ENCODE measurements at places on chromosomes 4 and X. TPM values are rescaled to one million over a fixed set of nuclear protein-coding genes. Genes with fewer than 3 reads are reported as not detected.

- no peak for DNase-seq
Measured at GRCh38 chrX:103550415-103551051, 31.2 kb upstream of the RAB40A start.

Gene GAGE12F
- not detected for polyA plus RNA-seq

GRCh38 chr4:188466001-188466400, 326.8 kb downstream of the TRIML1 start:
- no peak for DNase-seq

Gene MAEA
- 53.8 TPM for polyA plus RNA-seq

DNA sequence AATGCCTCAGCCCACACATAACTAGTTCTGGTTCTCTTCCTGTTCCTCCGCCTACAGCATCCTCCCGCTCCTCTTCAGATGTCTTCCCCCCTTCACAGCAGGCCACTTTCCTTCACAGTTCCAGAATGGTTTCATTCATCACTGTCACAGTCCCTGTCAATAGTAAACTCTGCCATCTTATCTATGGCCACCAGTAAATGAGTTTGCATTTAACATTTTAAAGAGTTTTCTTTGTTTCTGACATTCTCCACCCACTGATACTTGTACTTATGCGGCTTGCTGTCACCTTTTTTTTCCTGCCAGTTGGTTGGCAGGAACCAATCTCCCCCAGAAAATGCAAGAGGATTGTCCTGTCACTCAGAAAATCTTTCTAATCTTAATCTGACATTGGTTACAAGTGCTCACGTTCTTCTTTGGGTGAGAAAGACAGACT, 114.1 kb downstream of the GLUD2 start:
- no peak for DNase-seq

GRCh38 chrX:100946299-100946927, 17.7 kb upstream of the XKRX start:
- peak; percentile 3 for DNase-seq

- no peak for DNase-seq
Measured at GRCh38 chr4:154009191-154009590, 220.3 kb upstream of the SFRP2 start.

Gene TBC1D25
- 8.5 TPM for polyA plus RNA-seq

Gene IGSF1
- polyA plus RNA-seq = not detected

DNA sequence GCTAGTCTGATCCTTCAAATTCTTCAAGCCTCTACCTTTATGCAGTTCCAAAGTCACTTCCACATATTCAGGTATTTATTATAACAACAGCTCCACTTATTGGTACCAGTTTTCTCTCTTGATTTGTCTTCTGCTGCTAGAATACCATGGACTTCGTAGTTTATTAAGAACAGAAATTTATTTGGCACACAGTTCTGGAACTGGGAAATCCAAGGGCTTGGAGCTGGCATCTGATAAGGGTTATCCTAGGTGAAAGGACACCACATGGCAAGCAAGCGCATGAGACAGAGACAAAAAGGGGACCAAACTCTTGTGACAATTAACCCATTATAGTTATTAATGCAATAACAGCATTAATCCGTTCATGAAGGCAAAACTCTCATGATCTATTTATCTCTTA, 600.5 kb upstream of the ATOH1 start:
- DNase-seq = no peak

Gene TCEANC
- 1.6 TPM for polyA plus RNA-seq

DNA sequence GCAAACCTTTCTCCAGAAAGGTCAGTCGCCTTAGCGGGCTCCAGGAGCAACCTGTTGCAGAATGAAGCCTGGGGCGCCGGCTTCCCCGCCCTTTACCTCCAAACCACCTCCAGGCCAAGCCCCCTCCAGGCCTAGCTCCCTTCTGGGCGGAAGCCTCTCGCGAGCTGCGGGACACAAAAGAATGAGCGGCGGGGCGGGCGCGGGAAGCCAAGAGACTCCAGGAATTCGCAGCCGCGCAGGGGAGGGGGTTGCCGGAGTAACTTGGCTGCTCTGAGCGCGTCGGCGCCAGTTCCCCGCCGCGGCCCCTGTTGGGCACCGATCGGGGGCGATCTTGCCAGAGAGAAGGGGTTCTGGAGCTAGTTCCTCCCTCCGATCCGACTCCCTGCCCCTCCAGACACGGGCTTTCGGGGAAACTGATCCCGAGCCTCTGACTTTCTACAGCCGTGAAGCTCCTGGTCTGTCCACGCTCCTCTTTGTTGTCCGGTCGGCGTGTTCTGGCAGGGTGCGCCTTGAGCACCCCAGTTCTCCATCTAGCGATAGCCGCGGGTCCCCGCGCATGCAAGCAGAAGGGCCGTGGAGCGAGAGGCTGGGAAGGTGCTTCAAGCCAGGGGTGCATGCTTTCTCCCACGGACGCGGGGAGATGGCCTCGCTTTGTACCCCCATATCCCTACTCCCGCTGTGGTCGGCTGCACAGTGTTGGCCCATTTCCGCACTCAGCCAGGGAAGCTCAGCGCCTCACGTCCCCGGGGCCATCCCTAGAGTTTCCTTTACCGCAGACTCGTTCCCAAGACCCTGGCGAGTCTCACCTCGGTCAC, 1.2 kb downstream of the PROM1 start:
- DNase-seq = no peak

GRCh38 chr4:122711919-122712318, 20.6 kb upstream of the BBS12 start:
- no peak for DNase-seq

DNA sequence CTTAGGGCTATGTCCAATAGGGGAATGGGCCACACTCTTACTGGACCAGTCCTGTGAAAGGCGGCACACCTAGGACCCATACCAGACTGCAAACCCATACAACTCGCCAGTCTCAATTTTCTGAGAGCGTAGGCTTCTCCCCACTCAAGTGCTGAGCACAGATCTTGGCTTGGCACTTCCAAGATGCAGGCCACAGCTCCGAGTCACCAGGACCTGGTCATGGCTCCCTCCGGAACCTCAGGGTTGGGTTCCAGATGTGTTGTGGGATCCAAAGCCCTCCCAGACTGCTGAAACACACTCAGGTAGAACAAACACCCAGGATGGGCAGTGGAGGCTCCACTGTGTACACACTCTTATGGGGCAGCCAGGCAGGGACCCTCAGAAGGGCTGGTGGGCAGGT, 103.3 kb downstream of the TMEM144 start:
- DNase-seq = no peak

GRCh38 chr4:177301126-177301639, 8.5 kb upstream of the NEIL3 start:
- no peak for DNase-seq

DNA sequence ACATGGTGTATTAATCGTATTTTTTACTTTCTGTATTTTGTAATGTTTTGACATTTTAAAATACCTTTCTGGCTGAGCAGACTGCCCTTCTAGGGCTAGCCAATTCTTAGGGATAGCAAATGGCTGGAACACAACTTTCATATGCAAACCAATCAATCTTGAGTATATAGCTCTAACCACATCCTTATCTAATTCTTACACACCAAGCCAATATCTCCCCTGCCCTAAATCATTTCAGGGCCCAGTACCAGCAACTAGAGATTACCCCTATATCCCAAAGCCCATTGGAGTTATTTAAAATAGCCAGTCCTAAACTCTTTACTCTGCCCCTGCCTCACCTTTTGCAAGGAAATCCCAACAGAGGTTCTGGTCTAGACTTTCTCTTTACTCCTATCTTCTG, 58.3 kb downstream of the INTS12 start:
- no peak for DNase-seq

- peak; percentile 27 for DNase-seq
Measured at GRCh38 chr4:13355111-13355880, 128.8 kb downstream of the RAB28 start.

DNA sequence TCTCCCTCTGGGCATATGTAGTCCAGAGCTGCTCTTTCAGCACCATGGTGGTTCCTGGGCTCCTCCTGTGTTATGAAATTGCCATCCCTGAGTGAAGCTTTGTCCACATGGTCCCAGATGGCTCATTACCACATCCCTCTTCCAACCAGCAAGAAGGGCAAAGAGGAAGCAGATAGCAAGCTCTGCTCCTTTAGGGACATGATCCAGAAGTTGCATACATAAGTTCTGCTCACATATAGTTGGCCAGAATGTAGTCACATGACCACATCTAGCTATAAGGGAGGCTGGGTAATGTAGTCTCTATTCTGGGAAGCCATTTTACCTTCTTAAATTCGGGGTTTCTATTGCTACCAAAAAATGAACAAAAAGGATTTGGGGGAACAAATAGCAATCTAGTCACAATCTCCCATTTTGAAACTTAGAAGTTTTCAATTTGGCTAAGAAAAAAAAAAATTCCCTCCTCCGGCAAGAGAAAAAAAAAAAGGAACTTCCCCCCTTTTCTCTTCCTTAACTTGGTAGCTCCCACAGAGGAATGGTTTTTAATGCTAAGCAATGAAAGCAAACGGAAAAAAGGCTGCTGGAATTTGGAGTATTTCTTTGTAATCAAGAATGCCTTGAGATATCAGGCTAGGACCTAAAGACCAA, 88.2 kb upstream of the USP9X start:
- DNase-seq = peak; percentile 85

DNA sequence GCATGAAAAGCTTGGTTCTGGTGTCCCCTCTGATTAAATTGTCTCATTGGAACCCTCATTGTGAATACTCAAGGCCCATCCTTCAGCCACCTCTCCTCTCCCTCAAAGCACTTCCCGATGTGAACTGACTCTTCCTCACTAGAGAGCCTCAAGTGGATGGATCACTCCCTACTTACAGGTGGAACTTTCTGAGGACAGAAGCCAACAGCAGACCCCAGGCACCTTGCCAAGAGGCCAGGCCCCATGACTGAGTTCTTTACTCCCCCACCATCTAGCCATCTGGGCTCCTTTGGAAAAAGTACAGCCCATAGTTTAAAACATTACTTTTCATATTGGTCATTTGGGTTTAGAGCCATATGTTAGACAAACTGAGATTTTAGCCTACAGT, 224.1 kb downstream of the SHROOM3 start:
- DNase-seq = peak; percentile 80

Gene HTRA3
- polyA plus RNA-seq = 3.5 TPM

DNA sequence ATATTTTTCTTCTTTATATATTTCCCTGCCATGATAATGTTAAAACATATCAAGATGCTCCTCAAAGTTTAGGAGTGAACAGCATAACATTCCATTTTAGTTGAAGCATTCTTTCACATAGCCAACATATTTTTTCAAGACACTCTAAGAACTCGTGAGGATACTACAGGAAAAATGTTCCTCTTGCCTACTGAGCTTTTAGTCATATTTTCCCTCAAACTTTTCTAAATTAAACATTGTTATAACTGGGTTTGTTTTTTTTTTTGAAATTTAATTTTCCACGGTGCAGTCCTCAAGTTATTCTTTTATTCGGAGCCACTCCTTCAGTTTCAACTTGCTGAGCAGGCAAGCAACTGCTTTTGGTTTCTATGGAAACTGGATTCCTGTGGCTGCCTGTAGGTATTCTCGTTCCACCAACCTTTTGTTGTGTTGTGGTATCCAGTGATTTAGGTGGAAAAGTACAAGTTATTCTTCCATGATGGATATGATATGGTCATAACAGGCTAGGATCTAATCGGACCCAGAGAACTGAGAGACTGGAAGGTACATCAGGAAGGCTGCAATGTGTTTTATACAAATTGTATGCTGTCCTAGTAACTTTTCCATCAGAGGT, 248.0 kb downstream of the TRIML1 start:
- DNase-seq = peak; percentile 12

- no peak for DNase-seq
Measured at GRCh38 chrX:68498044-68498507, 775 bp upstream of the YIPF6 start.

GRCh38 chr4:106258145-106259045, 57.6 kb downstream of the TBCK start:
- DNase-seq = no peak

- DNase-seq = peak; percentile 47
Measured at GRCh38 chrX:129632443-129632842, 22.3 kb downstream of the APLN start.

Gene NHS
- 1.4 TPM for polyA plus RNA-seq

- DNase-seq = no peak
Measured at GRCh38 chrX:133287860-133288259, 69.7 kb upstream of the TFDP3 start.

Gene ODAPH
- not detected for polyA plus RNA-seq

Gene EBP
- 61.0 TPM for polyA plus RNA-seq

Gene TCP11X2
- polyA plus RNA-seq = not detected

Gene CXorf38
- 11.5 TPM for polyA plus RNA-seq

DNA sequence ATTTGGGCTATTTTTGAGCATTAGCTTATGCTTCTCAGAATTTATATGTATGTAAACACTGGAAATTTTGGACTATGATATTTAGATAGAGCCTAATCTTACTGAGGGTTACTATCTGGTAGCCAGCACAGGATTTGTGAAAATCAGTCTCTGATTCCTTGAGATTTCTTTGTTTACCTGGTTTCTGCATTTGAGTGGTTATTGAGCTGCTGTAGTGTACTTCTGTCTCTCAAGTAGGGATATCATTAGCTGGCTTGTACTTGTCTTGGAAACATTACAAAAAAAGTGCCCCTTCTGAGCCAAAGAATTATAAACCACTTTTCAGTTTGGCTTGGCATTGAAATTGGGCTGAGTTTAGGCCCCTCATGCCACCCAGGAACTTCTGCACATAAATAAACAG, 49.7 kb downstream of the TLL1 start:
- no peak for DNase-seq

Gene FAAH2
- not detected for polyA plus RNA-seq

- DNase-seq = no peak
Measured at GRCh38 chrX:9785944-9786797, at the start of gene SHROOM2. TSS of gene SHROOM2 (plus strand) at chrX:9786429. CDS start at chrX:9786546, 117 bp downstream.

Gene MAGEA10
- not detected for polyA plus RNA-seq

DNA sequence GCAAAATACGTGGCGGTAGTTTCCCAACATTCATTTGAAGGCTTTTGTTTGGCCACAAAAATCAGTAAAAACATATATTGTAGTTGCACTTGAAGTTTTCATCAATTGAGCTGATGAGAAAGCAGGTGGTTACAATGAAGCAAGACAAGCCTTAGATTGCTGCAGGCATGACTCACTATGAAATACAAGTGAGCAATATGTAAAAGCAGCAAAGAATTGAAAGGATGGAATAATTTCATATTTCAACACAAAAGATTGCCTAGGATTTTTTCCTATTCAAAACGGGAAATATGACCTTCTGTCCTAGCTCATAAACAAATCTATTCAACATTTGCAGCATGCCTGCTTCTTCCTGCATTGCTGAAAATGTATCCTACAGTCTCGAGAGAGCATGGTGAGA, 190.9 kb upstream of the BANK1 start:
- DNase-seq = peak; percentile 71

GRCh38 chrX:462853-463252, 76.1 kb upstream of the PPP2R3B start:
- DNase-seq = no peak

Gene MCTS1
- polyA plus RNA-seq = 72.1 TPM

Gene LIAS
- 9.6 TPM for polyA plus RNA-seq

- DNase-seq = peak; percentile 53
Measured at GRCh38 chrX:136028383-136028984, 43.2 kb downstream of the SLC9A6 start.

GRCh38 chr4:168558599-168558998, 61.7 kb downstream of the PALLD start:
- DNase-seq = no peak

- DNase-seq = peak; percentile 42
Measured at GRCh38 chr4:182569561-182569960, 326.4 kb downstream of the TENM3 start.

Measured in fibroblast of lung (primary cell).